ENCODE measurements at places on chromosomes 2 and 18.
A peak's percentile ranks its signal among the peaks of the same experiment; 100 is the strongest.

DNA sequence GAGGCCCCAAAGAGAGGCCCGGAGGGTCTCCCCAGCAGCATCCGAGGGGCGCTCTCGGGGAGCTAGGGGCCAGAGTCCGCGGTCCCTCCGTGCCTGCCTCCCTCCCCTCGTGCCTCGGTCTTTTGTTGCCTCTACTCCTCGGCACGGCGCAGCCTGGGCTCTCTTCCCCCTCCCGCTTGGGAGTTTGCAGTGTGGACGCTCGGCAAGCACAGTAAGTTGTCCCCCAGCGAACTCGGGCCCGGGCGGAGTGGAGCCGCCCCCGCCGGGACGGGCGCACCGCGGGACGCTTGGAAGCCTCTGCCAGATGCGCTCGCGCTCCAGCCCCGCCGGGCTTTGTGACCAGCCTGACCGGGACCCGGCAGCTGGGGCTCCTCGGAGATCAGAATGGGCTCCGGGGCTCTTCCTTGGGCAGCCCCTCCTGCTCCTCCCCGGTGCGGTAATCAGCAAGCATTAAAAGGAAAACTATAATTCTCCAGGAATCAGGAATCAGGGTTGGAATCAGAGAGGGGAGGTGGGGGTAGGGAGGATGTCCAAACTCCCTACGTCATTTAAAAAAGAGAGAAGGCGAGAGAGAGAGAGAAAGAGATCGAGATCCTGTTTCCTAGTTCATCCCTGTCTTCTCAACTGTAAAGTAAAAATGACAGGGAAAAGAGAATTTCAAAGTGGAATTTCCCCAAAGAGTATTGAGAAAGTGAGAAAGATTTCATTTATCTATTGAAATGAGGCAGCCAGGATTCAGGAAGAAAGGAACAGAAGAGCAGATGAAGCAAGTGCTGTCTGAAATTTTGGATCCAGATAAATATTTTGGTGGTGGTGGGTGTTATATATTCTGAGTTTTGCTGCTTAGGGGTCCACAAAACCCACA, 786 bp upstream of the TMEM200C start:
- DNase-seq, result no peak

GRCh38 chr2:215697496-215697895, 261.6 kb upstream of the FN1 start:
- no peak for DNase-seq

DNA sequence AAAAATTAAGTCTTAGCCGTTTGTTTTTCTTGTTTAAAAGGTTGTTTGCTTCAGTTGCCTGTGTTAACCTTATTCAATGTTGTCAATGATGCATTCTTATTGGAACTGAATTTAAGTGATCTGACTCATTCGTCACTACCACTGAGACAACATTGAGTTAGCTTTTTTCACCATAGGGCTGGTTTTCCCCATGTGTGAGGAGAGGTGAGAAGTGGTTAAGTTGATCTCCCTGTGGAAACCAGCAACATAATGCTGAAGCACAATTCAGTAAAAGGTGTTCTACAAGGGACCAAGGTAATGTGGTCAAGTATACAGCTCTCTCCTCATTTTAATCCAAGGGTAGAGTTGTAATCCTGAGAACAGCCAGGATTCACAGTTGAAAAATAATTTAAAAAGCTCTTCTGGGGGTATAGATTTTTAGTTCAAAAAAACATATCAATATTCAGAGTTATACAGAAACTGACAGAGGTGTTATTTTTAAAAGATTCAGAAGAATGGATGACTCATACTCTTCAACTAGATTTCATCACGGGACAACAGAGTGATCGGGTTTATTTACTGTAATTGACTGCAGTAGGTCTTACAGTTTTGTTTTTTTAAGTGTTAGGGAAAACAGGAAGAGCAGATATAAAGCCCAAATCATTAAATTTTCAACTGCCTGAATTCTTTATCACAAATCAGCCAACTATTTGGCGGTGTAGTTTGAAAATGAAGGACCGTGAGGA, 12.6 kb downstream of the NOP58 start:
- DNase-seq, result no peak

- DNase-seq, result no peak
Observed at GRCh38 chr2:186934420-186934819, 85.5 kb upstream of the ZSWIM2 start.

- no peak for DNase-seq
Observed at GRCh38 chr18:24051031-24051947, 36.7 kb downstream of the TTC39C start.

- DNase-seq, result no peak
Observed at GRCh38 chr2:212223696-212224095, 314.9 kb downstream of the ERBB4 start.

GRCh38 chr18:12027046-12027445, 45.7 kb downstream of the IMPA2 start:
- DNase-seq, result no peak

DNA sequence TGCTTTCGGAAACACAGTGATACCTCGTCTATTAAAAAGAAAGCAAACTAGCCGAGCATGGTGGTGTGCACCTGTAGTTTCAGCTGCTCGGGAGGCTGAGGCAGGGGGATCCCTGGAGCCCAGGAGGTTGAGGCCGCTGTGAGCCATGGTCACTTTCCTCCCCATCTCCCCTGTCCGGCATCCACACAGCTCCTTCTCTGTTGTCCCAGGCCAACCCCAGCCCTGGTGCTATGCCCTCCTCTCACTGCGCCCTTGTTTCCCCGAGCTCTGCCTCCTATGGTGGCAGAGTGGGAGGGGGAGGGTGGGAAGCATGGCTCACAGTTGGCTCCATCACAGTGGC, 15.4 kb downstream of the RTP5 start:
- no peak for DNase-seq

DNA sequence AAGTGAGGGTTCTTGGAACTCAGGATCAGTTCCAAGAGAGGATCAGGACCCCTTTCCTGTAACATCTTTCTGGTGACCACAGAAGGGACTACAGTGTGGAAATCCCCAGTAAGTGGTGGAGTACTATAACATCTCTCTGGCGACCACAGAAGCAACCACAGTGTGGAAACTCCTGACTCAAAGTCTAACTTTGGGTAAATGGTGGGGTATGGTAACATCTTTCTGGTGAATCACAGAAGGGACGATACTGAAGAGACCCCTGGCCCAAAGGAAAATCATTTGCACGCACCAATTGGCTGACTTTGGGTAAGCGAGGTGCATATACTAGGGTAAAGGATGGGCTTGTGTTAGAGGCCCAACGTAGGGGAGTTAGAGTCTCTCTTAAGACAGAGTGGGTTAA, 56.3 kb upstream of the GULP1 start:
- no peak for DNase-seq

DNA sequence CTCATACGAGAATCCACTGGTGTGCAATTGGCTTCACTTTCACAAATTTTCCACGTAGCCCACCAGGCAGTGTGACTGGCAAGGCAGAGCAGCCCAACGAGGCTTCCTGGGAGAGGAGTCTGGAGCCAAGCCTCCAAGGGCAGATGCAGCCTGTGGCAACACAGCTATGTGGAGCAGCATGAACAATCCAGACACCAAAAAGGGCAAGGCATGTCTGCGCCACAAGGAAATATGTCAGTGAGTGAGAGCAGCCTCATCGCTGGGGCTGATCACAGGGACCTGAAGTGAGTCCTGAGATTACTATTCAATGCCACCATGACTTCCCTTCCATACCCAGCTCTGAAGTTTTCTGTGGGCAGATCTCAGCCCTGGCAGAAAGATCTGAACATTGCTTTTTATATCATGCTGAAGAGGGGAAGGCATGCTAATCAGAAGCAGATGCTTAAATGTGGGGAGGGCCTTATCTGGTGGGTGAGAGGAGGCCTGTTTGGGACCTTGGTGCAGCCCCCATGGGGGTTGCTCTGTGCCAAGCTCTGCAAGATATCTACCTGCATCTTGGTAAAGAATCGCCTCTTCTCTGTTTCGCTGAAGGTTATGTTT, 40.0 kb upstream of the PUM2 start:
- no peak for DNase-seq

GRCh38 chr2:45191146-45191863, 182.1 kb upstream of the SIX2 start:
- DNase-seq, result no peak

DNA sequence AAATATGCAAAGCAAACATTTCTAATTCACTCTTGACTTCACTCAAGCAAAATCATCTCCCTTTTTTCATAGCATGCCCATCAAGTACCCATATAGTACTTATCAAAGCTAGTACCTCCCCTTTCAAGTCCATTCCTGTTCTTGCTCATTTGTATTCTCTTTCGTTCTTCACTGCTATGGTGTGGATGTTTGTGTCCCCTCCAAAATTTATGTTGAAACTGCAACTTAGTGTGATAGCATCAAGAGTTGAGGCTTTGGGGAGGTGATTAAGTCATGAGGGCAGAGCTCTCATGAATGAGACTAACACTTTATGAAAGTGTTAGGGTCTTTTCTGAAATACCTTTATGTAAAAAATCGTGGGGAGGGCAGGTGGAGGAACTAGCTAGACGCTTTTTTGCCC, 52.9 kb downstream of the RNU4ATAC start:
- DNase-seq, result no peak

- DNase-seq, result no peak
Observed at GRCh38 chr2:143603846-143604565, 474.8 kb downstream of the ARHGAP15 start.

DNA sequence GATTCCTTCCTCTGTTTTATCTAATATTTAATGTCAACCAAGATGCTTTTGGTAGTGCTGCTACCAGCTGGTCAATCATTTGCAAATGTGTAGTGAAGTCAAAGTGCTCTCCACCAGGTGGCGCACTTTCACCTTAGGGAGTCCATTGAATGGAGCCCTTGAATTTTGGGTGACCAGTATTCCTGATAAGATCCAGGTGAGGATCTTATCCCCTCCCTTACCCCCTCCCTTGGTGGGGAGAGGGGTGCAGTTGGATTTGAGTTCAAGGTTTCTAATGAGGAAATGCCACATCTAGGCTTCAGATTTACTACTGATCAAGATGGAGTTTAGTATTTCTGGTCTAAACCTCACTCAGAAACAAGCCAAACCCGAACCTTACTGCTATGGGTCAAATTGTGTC, 12.0 kb upstream of the E2F6 start:
- peak; percentile 56 for DNase-seq

GRCh38 chr2:175806125-175806490, 196.0 kb downstream of the LNPK start:
- DNase-seq, result no peak

GRCh38 chr2:174678395-174678794, 80.8 kb upstream of the WIPF1 start:
- DNase-seq, result no peak

DNA sequence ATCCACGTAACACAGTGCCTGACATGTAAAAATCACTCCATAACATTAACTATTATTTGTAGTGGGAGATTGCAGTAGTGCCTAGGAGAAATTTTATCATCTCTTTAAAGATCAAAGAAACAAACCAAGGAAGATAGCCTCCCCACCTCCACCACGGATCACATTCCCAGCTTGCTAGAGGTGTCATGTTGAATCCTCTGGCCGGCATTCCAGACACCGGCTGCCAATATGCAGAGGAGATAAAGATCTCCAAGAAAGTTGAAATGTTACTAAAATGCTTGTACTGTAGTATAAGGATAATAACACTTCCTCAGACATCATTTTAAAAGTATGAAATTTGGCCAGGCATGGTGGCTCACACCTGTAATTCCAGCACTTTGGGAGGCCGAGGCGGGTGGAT, 6.1 kb upstream of the ATG16L1 start:
- no peak for DNase-seq

DNA sequence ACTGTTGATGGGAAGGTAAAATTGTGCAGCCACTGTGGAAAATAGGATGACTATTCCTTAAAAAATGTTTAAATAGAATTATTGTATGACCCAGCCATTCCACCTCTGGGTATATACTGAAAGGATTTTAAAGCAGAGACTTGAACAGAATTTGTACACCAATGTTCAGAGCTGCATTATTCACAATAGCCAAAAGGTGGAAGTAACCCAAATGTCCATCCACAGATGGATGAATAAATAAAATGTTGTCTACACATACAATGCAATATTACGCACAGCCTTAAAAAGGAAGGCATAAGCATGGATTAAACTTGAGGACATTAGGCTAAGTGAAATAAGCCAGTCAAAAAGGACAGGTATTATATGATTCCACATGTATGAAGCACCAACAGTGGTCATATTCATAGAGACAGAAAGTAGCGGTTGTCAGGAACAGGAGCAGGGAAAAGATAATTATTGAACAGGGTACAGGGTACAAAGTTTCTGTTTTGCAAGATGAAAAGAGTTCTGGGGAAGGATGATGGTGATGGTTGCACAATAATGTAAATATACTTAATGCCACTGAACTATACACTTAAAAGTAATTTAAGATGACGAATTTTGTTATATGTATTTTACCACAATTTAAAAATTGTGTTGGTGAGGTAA, 39.4 kb downstream of the EVA1A start:
- DNase-seq, result no peak

DNA sequence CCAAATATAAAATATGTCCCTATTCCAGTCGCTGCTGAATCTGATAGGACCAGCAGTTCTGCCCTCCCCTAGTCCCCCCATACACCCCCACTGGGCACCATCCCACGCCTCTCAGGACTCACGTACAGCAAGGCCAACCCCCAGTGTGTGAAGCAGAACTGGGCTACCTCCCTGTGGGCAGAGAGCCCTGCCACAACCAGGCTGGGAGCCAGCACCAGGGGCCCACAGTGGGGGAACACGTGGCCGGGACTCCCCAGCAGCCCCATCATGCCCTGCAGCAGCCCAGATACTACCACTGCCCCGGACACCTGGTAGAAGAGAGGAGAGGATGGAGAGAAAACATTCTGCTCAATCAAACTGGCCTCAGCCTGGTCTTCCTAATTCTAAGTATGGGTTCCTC, 1.3 kb downstream of the SLC23A3 start:
- DNase-seq, result no peak

DNA sequence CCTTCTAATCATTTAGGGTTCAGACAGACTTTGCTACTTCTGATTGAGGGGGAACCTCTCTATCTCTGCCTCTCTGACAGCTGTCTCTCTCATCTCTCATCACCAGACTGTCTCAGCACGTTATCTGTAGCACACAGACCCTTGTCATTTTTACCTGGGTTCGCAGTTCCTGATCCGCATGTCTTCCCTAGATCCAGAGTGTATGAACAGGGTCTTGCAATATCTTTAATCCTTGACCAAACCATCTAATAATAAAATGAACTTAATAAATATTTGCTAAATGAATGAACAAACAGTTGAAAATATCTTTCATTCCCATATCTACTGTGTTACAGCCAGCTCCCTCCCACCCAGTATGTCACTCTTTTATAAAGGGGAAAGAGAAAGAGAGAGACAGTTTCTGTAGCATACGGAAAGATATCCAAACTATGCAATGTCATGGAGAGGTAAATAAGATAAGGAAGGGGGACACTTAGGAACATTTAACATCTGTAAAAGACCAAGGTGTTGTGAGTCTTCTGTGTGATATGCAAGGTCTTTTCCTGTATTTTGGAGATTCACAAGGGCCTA, 507.6 kb downstream of the SUCLG1 start:
- DNase-seq, result no peak

GRCh38 chr2:38658613-38659012, 7.3 kb upstream of the GALM start:
- no peak for DNase-seq

GRCh38 chr2:191950132-191950874, 103.4 kb upstream of the CAVIN2 start:
- no peak for DNase-seq
